ENCODE measurements at places on chromosomes 2 and 18.

- DNase-seq = no peak
Measured at GRCh38 chr2:20080428-20080827, 29.0 kb upstream of the LAPTM4A start.

DNA sequence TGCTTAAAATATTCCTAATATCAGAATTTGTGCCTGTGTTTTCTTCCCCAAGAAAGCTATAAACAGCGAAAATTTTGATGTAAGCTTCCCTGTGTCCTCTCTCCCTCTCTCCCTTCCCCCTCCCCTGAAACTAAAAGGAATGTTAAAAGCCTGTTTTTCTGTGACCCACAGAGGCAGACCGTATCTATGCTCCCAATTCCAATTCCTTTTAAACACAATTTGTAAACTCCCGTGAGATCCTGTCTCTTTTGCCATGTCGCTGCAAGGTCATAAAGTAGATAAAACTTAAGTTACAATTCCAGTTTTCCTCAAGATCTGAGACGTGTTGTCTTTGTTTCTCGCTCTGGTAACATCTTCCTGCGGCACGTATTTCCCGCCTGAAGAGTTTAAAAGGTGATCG, 23.3 kb downstream of the SKA1 start:
- DNase-seq = no peak

- DNase-seq = no peak
Measured at GRCh38 chr2:142131010-142131669, at the start of gene LRP1B. Gene LRP1B, minus strand, starts transcription at chr2:142131016. Its CDS starts 287 bp downstream, at chr2:142130729.

DNA sequence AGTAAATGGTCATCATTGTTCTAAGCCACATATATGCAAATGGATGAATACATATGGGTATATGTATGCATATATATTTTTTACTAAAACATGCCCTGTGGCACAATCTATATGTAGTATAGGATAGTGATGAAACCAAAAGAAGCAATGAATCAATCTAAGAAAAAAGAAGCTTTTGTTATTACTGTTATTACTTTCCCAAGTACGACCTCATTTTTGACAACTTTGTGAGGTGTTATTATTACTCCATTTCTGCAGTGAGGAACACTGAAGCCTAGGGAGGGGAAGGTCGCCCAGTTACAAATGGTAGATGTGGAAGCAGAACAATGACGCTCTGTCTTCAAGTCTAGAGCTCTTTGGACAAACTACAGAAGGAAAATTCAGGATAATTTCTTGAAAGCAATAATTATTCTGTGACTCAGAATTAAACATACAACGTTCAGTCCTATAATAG, 38.3 kb downstream of the STAT4 start:
- no peak for DNase-seq

GRCh38 chr2:237645261-237645660, 17.9 kb downstream of the LRRFIP1 start:
- DNase-seq = no peak

DNA sequence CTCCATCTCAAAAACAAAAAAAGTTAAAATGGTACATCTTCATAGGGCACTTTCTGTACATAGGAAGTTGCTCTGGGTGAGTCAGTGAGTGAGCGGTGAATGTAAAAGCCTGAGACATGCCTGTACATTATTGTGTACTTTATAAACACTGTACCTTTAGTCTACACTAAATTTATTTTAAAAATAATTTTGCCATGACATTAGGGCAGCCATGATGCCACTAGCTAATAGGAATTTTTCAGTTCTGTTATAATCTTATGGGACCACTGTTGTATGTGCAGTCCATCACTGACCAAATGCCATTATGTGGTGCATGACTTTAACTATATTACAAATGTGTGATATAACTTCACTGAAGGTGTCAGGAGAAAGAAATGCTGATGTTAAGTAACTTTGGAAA, 11.0 kb upstream of the TXNDC2 start:
- DNase-seq = no peak

DNA sequence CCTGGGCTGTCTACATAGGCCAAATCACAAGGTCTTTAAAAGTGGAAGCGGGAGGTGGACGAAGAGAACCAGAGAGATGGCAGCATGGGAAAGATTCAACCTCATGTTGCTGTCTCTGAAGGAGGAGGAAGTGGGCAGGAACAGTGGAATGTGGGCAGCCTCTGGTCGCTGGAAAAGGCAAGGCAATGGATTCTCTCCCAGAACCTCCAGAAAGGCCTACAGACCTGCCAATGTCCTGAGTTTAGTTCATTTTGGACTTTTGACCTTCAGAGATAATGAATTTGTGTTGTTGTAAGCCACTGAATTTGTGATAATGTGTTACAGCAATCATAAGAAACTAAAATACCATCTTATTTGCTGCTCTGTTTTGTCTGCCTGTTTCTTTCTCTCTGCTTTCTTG, 122.5 kb downstream of the RNF152 start:
- no peak for DNase-seq

- no peak for DNase-seq
Measured at GRCh38 chr2:203551778-203552177, 16.7 kb upstream of the RAPH1 start.

- no peak for DNase-seq
Measured at GRCh38 chr18:582465-582864, 2.3 kb downstream of the CETN1 start.

GRCh38 chr2:214217599-214217998, 193.3 kb upstream of the VWC2L start:
- DNase-seq = no peak

GRCh38 chr2:17976871-17977746, 98.6 kb downstream of the KCNS3 start:
- DNase-seq = no peak

DNA sequence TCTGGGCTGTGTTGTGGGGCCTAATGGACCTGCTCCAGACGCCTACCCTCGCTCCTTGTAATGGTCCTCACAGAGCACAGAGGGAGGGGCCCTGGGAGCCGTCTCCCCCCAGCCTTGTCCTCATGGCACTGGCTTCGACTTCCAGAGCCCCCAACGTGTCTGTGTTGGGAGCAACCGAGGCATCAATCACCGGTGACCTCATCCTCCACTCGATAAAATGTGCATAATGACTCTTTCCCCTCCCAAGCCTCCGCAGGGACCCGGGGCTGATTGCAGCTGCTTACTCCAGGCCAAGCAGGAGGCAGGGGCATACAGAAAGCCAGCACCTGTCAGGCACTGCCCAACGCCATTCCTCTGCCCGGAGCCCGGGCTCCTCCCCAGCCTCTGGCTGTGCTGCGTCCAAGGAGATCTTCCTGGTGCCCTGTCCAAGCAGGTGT, 271.7 kb downstream of the NDUFA10 start:
- DNase-seq = no peak

DNA sequence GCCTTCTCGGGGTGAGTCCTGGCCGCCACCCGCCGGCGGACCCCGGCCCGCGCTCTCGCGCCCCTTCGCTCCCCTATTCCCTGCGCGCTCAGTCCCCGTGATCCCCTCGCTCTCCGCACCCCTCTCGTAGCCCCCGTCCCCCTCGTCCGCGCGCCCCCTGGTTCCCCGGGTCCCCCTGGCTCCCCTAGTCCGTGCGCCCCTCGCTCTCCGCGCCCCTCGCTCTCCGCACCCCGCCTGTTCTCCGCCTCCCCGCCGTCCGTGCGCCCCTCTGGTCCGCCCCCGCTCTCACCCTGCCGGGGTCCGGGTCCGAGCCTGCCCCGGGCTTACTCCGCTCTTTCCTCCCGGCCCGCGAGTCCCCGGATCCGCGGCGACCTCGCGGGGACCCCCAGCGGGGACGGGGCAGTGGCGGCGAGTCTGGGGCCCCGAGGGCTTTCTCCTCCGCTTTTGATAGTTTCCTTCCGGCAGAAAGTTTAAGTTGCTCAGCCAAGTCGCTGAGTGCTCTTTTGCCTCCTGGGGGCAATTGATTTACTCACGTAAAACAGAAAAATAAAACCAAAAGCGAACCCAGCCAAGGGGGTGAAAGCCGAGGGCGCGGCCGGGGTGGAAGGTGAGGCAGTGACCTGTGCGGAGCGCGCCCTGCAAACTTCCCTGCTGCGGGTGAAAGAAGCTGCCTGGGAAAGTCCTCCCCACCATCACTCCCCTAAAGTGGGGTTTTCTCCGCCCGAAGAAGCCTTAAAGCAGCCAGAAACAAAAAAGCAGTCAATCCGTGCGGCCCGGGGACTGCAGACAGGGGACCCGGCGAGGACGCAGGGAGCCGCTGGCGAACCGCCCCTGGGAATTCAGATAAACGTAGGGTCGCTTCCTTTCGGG, 568 bp downstream of the RAB31 start:
- no peak for DNase-seq

DNA sequence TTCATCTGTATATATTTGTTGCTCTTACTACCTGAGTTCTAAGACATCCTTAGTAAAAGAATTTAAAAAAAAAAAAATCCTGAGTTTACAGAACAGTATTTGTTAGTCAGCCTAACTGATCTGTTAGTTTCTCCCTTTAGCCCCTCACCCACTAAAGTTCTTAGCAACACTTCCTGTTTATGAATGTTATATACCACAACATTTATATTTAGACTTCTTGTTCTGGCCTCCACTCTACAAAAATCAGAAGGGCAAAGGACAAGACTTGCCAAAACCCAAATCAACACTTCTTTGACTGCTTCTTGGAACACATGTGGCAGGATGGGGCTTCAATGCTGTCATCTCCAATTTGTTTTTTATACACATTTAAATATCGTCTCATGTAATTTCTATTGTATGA, 71.1 kb downstream of the MGAT5 start:
- DNase-seq = no peak

GRCh38 chr2:158464426-158465281, 7.9 kb downstream of the PKP4 start:
- DNase-seq = no peak

DNA sequence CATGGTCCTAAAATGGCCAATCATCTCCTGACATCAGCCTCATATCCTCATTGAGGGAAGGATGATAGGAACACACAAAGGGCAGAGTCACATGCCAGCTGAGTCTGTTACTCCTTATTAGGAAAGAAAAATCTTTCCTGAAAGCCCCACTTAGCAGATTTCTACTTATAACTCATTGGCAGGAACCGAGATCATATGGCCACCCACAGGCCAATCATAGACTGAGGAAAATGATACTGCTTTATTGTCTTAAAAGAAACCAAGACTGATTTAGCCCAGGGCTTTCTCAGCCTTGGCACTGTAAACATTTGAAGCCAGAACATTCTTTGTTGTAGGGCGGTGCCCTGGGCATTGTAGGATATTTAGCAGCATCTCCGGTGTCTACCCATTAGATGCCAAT, 18.7 kb downstream of the GKN2 start:
- no peak for DNase-seq

GRCh38 chr2:64295326-64296139, 151.3 kb upstream of the PELI1 start:
- peak; percentile 31 for DNase-seq

GRCh38 chr2:86787736-86788135, 3.0 kb downstream of the CD8A start:
- peak; percentile 58 for DNase-seq

GRCh38 chr18:9356976-9357375, 22.4 kb downstream of the TWSG1 start:
- no peak for DNase-seq

DNA sequence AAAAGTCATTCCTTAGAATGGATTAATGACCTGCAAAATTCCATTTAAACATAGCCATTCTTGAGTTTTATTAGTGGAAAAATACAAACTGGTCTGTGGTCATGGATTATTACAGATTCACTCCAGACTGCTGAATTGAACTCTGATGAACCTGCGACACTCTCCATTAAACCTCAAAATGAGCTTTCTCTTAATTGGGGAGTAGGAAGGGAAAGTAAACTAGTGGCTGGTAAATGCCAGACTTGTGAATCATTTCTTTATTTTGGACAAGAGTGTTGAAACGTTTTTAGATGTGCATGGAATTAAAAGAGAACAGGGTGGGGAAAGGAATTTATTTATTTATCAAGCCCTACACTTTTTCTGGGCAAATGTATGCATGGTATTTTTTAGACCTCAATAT, 321.2 kb upstream of the FANCL start:
- DNase-seq = no peak

GRCh38 chr2:36406296-36406695, 50.7 kb downstream of the CRIM1 start:
- no peak for DNase-seq

DNA sequence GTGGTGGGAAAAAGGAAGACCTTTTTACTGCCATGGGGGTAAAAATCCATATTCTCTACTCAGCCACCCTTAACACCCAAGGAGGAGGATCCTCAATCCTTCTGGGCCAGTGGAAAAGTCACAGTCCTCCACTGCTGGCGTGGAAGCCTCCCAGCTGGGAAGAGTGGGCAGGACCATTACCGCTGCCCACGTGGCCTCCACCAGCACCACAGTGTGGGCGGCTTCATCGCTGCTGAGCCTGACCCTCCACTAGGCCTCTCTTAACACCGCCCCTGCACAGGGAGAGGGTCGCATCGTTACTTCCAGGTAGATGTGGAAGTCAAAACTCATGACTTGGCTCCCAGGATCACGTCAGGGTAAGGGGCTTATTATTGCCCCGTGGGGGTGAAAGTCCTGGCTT, 656.5 kb downstream of the SUCLG1 start:
- no peak for DNase-seq

- DNase-seq = no peak
Measured at GRCh38 chr18:11850821-11851145, 430 bp upstream of the CHMP1B start.
